ENCODE measurements at places on chromosomes 4 and X.

GRCh38 chr4:54256491-54257486, 27.7 kb downstream of the PDGFRA start:
- no peak for DNase-seq

- no peak for DNase-seq
These were observed 53.2 kb downstream of the SPRY1 start for GRCh38 chr4:123449780-123450179.

DNA sequence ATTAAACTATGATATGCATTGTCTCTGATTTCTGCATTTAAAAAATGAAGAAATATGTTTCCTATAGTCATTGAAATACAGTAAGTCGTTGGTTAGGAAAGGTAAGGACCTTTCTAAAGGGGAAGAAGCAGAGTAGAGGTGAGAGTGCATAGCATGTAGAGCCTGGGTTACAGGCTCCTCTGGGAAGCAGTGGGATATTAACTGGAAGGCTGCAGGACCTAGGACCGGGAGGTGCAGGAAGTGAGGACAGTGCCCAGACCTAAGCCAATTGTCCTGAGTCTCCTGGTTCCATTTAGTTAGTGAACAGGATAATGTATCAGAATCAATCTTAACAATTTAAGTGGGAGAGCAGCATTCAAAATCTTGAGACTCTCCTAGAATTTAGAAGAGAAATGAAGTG, 237.1 kb upstream of the NUDT6 start:
- no peak for DNase-seq

DNA sequence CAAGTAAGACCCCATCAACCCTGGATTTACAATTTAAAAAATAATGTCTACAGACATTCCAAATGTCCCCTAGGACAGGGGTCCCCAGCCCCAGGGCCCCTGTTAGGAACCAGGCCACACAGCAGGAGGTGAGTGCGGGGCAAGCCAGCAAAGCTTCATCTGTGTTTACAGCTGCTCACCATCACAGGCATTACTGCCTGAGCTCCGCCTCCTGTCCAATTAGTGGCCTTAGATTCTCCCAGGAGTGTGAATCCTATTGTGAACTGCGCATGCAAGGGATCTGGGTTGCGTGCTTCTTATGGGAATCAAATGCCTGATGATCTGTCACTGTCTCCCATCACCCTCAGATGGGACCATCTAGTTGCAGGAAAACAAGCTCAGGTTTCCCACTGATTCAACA, 146.1 kb downstream of the ATP10D start:
- DNase-seq: no peak

GRCh38 chr4:159101988-159102621, 774 bp upstream of the RAPGEF2 start:
- DNase-seq: no peak

- no peak for DNase-seq
These were observed 473.7 kb downstream of the CENPC start for GRCh38 chr4:67071641-67072040.

- no peak for DNase-seq
These were observed 5.0 kb upstream of the SEL1L3 start for GRCh38 chr4:25867781-25868294.

DNA sequence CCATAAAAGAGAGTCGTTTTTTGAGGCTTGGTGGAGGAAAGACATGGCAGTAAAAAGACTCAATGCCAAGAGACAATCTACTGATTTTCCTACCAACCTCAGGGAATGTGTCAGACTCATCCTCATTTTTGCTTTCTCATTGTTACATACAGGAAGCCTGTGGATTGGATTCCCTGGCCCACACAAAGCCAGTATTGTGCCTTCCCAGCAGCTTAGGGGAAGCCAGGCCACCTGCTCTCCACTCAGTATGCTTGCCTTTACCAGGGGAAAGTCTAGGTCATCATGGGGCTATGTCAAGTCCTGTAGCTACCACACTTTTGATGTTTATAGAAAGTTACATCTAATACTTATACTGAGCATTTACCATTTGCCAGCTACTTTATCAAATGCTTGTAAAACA, 11.0 kb downstream of the BMX start:
- no peak for DNase-seq

- DNase-seq: no peak
These were observed 172.3 kb upstream of the RPS6KA3 start for GRCh38 chrX:20438871-20439526.

- no peak for DNase-seq
These were observed 38.7 kb upstream of the GYPA start for GRCh38 chr4:144179152-144179739.

- no peak for DNase-seq
These were observed 31.9 kb downstream of the REPS2 start for GRCh38 chrX:16978193-16978984.

GRCh38 chrX:10171249-10171648, 14.5 kb downstream of the CLCN4 start:
- no peak for DNase-seq

GRCh38 chr4:101411926-101412325, 64.6 kb upstream of the PPP3CA start:
- DNase-seq: no peak

GRCh38 chrX:154098551-154098950, 1.0 kb upstream of the MECP2 start:
- no peak for DNase-seq

- no peak for DNase-seq
These were observed 240.5 kb upstream of the POF1B start for GRCh38 chrX:85619962-85620361.

GRCh38 chr4:74501579-74501978, 56.6 kb downstream of the AREG start:
- DNase-seq: no peak

Data from stimulated activated CD4-positive, alpha-beta T cell treated with anti-CD3 and anti-CD28 coated beads, TNF-alpha, amount 100 ng/mL, for 1 hour (primary cell).